ENCODE measurements at places on chromosomes 11 and 22. TPM values are rescaled to one million over a fixed set of nuclear protein-coding genes. Genes with fewer than 3 reads are reported as not detected.

GDPD4 gene
- 0.34 TPM for polyA plus RNA-seq

DBX1 gene
- not detected for polyA plus RNA-seq

TRAF6 gene
- polyA plus RNA-seq, result 17.7 TPM

TIMP3 gene
- 166 TPM for polyA plus RNA-seq

Measured in left renal pelvis (tissue), 4 donors.